ENCODE measurements at places on chromosomes 7 and 10.

DNA sequence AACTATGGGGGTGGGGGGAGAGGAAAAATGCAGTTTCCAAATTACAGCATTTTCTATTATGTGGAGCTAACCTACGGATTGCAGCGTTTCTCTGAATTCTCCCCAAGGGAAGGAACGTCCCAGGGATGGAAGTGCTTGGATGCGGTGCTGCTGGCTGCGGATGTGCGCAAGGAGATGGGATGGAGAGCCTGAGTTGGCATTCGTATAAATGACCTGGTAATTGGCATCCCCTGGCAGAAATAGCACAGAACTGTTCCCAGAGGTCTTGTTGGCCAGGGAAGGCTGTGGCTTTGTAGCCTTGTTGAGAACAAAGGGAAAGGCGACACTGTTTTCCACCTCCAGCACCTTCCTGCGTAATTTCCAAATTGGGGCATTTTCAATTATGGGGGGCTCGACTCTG is 2.7 kb downstream of the ORAI2 start:
- no peak for DNase-seq

GRCh38 chr10:7410301-7410861 is 453 bp downstream of the SFMBT2 start:
- DNase-seq: peak; percentile 24

GRCh38 chr10:5565205-5565545 is 40.4 kb downstream of the CALML3 start:
- no peak for DNase-seq

DNA sequence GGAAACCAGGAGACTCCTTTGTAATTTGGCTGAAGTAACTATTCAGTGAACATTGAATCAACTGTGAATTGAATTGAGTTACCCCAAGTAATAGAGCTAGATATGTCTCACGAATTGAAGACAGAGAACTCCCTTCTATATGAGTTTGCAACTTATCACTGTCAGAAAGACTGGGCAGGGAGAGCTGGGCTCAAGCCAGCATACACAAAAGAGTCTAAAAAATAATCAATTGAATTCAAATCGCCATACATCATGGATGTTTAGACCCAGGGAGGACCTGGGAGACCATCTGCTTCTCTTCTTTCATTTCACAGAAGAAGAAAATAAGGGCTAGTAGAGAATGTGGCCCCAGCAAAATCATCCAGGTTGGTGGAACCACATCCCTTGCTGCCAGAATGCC is 503.1 kb upstream of the AUTS2 start:
- no peak for DNase-seq

DNA sequence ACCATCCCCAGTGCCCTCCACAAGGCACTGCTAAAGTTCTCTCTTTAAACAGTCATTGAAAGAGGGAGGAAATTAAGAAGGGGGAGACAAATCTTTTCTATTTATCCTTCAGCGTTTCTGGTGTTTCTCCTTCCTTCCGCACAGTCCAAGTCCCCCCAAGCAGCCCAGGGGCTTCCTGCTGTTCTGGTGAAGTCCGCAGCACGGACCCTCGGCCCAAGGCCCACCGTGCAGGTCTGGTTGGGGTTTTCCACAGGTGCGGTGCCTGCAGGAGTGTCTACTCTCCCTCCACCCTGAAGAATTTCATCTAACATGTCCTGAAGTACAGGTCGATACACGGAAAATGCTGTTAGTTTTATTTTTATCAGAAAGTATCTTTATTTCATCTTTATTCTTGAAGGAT is 34.1 kb upstream of the KNDC1 start:
- DNase-seq: no peak
